Left cardiac atrium (tissue), 4 donors: ENCODE measurements at places on chromosomes 2 and 18. TPM values are rescaled to one million over a fixed set of nuclear protein-coding genes. Genes with fewer than 3 reads are reported as not detected.

DNA sequence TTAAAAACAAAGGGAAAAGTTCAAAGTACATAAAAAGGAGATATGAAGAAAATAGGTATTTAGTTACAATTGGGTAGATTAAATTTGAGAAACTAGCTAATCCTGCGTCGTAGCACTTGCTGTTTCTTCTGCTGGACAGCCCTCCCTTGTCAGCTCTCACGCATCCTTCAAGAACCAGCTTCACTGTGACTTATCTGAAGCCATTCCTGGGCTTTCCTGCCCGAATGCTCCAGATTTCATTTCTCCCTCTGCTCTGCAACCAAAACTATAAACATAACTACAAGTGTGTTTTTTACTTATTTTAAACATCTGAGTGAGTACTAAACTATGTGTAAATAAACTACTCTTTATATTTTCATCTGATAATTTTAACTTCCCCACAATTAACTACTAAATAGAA, 149.2 kb downstream of the MTCL1 start:
- no peak for DNase-seq

DNA sequence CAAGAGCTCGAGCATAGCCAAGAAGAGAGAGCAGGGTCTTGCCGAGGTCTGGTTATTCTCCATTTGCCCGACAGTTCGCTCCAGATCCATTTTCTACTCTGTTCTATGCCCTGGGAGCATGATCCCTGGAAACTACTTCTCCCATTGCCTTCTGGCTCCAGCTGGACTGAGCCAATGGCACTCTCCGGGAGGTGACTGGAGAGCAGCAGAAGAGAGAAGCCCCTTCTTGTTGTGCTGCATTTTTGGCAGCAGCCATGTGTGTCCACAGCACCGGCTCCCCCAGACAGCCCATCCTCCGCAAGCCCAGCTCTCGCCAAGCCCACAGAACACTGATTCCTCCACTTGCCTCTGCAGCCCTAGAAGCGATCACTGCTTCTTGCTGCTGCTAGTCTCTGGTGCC, 345.5 kb downstream of the TNS1 start:
- no peak for DNase-seq

- peak; percentile 88 for DNase-seq
Measured at GRCh38 chr18:54357660-54358494, at the start of the genes C18orf54 and STARD6. Gene C18orf54, plus strand, starts transcription at chr18:54357906. Its CDS starts 2,667 bp downstream, at chr18:54360573. Gene STARD6, minus strand, starts transcription at chr18:54357858. Its CDS starts 3,285 bp downstream, at chr18:54354573.

- DNase-seq: no peak
Measured at GRCh38 chr2:118988706-118989105, 46.7 kb downstream of the MARCO start.

- no peak for DNase-seq
Measured at GRCh38 chr2:235180642-235181041, 228.8 kb downstream of the SH3BP4 start.

DNA sequence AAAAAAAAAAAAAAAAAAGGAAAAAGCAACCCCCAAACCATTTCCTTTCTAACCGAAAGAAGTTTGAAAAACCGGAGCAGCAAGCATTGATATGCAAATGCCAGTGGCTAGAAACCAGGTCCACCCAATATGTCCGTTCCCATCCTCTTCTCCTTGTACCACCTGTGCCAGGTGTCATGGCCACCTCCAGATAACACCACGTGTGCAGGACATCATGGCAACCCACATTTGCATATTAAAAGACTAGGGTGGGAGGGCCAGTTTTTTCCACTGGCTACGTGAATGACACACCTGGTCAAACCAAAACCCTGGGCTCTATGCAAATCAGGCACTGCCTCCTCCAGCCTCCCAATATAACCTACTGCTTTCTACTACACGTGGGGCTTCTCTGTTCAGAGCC, 303.3 kb upstream of the GULP1 start:
- DNase-seq: no peak

DNA sequence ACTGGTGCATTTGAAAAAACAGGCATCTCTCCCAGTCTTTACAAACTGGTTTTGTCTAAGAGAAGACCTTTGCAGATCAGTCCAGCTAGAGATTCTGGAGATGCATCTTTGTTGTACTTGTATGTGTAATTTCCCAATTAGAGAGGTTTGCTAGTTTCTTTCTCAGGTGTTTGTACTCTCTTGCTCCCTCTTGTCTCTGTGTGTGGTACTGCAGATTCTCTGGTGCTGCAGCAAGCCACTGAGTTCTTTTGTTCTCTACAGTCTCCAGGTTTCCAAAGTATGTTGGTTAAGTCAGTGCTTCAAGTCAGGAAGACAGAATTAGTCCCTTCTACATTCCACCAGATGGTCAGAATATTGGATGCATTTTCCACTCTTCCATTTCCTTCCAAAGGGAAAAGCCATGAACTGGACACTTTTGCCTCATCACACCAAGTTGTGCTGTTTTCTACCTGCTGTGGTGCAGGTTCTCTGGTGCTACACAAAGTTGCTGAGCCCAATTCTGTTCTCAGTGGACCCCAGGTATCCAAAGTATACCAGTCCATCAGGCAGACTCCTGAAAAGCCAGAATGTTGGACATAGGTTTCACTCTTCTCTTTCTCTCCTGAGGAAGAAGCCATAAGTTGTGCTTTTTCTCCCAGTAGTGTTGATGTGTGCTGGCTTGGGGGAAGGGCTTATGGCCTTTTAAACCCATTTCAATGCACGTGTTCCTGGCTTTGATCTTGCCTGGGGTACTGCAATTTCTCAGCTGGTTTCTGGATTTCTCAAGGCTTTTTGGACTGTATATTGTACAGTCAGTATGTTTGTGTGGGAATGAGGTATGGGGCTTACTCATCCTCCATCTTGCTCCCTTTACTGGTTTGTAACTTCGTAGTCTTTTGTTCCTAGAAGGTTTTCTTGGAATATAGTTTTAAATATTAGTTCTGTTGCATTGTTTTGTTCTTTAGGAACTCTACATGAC, 29.8 kb downstream of the EPC2 start:
- no peak for DNase-seq

ALKAL2 gene
- total RNA-seq: 0.68 TPM

SERPINB10 gene
- not detected for total RNA-seq
